Muscle of leg (tissue), 16 donors: ENCODE measurements at places on chromosomes 16 and 17. TPM values are rescaled to one million over a fixed set of nuclear protein-coding genes. Genes with fewer than 3 reads are reported as not detected.

DNA sequence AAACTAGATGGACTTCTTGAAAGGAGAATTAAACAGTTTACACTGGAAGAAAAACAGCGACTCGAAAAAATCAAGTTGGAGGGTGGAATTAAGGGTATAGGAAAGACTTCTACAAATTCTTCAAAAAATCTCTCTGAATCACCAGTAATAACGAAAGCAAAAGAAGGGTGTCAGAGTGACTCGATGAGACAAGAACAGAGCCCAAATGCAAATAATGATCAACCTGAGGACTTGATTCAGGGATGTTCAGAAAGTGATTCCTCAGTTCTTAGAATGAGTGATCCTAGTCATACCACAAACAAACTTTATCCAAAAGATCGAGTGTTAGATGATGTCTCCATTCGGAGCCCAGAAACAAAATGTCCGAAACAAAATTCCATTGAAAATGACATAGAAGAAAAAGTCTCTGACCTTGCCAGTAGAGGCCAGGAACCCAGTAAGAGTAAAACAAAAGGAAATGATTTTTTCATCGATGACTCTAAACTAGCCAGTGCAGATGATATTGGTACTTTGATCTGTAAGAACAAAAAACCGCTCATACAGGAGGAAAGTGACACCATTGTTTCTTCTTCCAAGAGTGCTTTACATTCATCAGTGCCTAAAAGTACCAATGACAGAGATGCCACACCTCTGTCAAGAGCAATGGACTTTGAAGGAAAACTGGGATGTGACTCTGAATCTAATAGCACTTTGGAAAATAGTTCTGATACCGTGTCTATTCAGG lies 85.0 kb downstream of the C17orf58 start:
- H3K4me1 ChIP-seq: no peaks in the 10 kb centered on the region
- no peak overlapping the region for H3K27ac ChIP-seq
- H3K27me3 ChIP-seq: no peaks in the 10 kb centered on the region
- peaks cover 48% of the 10 kb centered on the region for H3K36me3 ChIP-seq
- DNase-seq: no peak

TP53TG3B gene
- total RNA-seq: not detected

C1QTNF8 gene
- total RNA-seq: not detected

- H3K36me3 ChIP-seq: no peaks in the 10 kb centered on the region
- peaks cover 8% of the 10 kb centered on the region for H3K27me3 ChIP-seq
- H3K27ac ChIP-seq: no peak overlapping the region
- peaks cover 7% of the 10 kb centered on the region for H3K4me1 ChIP-seq
These were observed 6.0 kb upstream of the TNFRSF13B start for GRCh38 chr17:16977932-16978331.
